ENCODE measurements at places on chromosomes 6 and 20. TPM values are rescaled to one million over a fixed set of nuclear protein-coding genes. Genes with fewer than 3 reads are reported as not detected.

The PROCR gene
- 4.0 TPM for total RNA-seq

The FAM229B gene
- total RNA-seq, result 22.7 TPM

The IPCEF1 gene
- 1.5 TPM for total RNA-seq

The NRSN2 gene
- total RNA-seq, result 46.2 TPM

The ZNF831 gene
- total RNA-seq, result 0.02 TPM

- H3K4me3 ChIP-seq, result no peak overlapping the region
- H3K27ac ChIP-seq, result no peak overlapping the region
- H3K36me3 ChIP-seq, result no peaks in the 10 kb centered on the region
- no peak for DNase-seq
These were observed 5.6 kb upstream of the HLA-DOA start for GRCh38 chr6:33014841-33015634.

DNA sequence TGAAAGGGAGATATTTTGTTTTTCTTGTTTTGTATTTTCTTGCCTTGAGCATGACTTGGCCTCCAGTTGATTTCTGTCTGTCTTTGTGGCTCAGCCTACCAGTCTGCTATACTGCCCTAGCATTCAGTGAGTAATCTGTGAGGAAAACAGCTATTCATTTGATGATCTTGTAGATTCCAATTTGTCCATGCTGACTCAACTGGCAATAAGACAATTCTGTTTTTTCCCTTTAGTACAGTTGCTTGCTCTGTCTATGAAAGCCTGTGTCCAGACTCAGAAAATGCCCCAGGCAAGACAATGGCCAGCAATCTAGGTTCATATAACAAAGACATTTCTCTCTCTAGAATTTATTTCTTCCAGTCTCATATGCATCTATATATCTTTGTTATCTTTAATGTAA lies 10.9 kb upstream of the SOX4 start:
- H3K27me3 ChIP-seq, result no peaks in the 10 kb centered on the region
- no peak overlapping the region for H3K4me3 ChIP-seq
- H3K27ac ChIP-seq, result no peak overlapping the region
- peaks cover 32% of the 10 kb centered on the region for H3K36me3 ChIP-seq
- no peak for DNase-seq

GRCh38 chr6:41624621-41625380 lies 13.5 kb upstream of the MDFI start:
- no peaks in the 10 kb centered on the region for H3K27me3 ChIP-seq
- no peak for DNase-seq
- no peak overlapping the region for H3K27ac ChIP-seq
- H3K4me3 ChIP-seq, result no peak overlapping the region
- H3K36me3 ChIP-seq, result peaks cover 3% of the 10 kb centered on the region
- H3K4me1 ChIP-seq, result peaks cover 34% of the 10 kb centered on the region

DNA sequence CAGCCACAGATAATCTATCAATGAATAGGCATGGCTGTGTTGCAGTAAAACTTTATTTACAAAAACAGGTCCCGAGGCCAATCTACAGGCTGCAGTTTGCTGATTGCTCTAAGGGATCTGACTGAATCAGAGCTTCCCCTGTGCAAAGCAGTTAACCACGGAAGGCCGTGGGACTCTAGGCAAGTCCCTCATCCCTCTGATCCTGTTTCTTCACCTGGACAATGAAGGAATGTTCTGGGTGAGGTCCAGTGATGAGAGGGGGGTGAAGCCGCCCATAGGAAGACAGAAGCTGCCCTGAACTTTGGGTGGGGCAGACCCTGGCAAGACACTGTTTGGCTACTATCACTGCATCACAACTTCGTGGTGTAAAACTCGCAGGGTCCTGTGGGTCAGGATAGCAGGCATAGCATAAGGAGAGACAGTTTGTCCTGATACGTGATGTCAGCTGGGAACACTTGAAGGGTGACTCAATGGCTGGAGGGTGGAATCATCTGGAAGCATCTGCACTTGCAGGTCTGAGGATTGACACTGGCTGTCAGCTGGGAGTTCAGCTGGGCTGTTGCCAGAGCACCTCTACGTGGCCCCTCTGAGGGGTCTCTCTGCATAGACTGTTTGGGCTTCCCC lies 33.3 kb upstream of the TGM2 start:
- peaks cover 2% of the 10 kb centered on the region for H3K36me3 ChIP-seq
- DNase-seq, result no peak
- no peaks in the 10 kb centered on the region for H3K4me1 ChIP-seq
- H3K27me3 ChIP-seq, result no peaks in the 10 kb centered on the region

- DNase-seq, result no peak
- H3K36me3 ChIP-seq, result no peaks in the 10 kb centered on the region
- no peaks in the 10 kb centered on the region for H3K27me3 ChIP-seq
- H3K4me1 ChIP-seq, result no peaks in the 10 kb centered on the region
- H3K4me3 ChIP-seq, result no peak overlapping the region
These were observed 3.0 kb downstream of the DEFB115 start for GRCh38 chr20:31260326-31260932.

- peaks cover 4% of the 10 kb centered on the region for H3K27me3 ChIP-seq
- no peak overlapping the region for H3K27ac ChIP-seq
- DNase-seq, result no peak
- H3K36me3 ChIP-seq, result no peaks in the 10 kb centered on the region
- H3K4me1 ChIP-seq, result no peaks in the 10 kb centered on the region
- H3K4me3 ChIP-seq, result no peak overlapping the region
These were observed 31.7 kb downstream of the C6orf58 start for GRCh38 chr6:127608554-127609270.

All from mesothelial cell of epicardium (in vitro differentiated cells).